Stimulated activated CD4-positive, alpha-beta T cell treated with anti-CD3 and anti-CD28 coated beads, Interleukin-1b, Interleukin-23, amount 100 ng/mL, for 48 hours (primary cell): ENCODE measurements at places on chromosomes 3 and 15.

DNA sequence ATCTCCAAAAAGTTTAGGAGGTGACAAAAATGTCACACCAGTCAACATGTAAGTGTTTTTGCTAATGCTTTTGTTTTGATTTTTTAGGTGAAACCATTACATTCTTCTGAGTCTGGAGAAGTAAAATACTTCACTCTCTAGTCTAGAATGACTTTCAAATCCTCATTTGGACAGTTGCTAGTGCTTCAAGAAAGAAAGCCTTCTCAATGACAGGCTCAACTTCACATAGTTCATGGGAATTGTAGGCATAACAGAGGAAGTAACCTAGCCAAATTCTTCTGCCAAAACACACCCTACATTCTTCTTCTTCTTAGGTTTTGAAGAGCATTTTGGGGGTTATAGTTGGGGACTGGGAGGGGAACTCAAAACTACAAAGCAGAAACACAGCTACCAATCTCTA lies 29.4 kb upstream of the HEG1 start:
- no peak for DNase-seq

- no peak for DNase-seq
Observed at GRCh38 chr15:29747837-29748417, 74.3 kb downstream of the TJP1 start.

- no peak for DNase-seq
Observed at GRCh38 chr15:42032376-42033213, 11.8 kb upstream of the PLA2G4E start.

- DNase-seq: no peak
Observed at GRCh38 chr3:12962292-12962691, 110.9 kb downstream of the IQSEC1 start.

DNA sequence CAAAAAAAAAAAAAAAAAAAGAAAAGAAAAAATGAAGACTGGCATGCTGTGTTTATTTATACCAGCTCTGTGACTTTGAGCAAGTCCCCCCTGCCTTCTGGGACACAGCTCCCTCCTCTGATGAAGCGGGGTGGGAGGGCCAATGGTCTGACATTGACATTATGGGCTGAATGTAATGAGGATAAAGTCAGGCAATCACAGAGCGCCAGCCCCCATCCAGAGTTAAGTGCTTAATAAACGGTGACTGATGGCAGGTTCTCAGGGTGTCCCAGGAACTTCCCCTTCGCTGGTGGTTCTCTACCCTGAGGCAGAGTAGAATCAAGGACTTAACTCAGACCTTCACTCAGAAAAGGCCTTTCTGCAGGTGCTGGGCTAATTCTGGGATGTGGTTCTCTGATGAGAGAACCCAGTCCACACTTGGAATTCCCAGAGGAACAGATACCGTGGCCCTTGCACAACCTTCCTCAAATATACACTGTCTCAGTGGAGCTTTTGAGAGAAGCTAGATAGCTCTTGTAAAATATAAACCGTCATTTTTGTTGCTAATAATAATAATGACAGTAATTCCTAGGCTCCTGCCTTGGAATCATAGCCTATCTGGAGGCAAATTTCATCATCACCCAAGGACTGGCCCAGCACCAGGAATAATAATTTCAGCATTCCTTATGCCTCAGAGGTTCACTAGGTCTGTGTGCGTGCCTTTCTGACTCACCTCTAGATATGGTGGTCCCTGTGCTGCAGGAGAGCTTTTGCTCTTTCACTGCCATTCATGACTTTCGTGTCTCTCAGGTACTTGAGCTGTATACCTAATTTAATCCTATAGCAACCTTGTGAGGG lies 115.8 kb downstream of the RPLP1 start:
- DNase-seq: no peak

DNA sequence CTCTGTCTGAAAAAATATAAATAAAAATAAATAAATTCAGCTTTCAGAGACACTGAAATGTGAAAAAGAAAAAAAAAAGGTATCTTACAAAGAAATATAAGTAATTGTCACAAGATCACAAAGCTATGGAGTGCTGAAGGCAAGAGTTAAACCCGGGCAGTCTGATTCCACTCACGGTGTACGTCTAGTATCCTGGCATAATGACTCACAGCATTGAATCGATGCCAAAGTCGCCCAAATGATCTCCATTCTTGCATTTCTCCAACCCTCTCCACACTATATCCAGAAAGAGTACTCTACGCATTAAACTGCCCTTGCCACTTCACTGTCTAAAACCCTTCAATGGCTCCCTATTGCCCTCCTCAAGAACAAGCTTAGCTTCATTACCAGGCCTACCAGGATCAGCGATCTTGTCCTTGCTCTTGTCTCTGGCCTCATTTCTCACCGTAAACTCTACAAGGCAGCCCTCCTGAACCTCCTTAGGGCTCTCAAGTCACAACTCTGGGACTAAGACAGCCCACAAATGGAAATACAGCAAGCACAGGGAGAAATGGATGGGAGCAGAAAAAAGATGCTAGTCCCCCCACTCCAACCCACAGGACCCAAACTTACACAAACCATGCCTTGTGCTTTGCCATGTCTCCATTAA lies 7.7 kb downstream of the SUCLG2 start:
- no peak for DNase-seq

DNA sequence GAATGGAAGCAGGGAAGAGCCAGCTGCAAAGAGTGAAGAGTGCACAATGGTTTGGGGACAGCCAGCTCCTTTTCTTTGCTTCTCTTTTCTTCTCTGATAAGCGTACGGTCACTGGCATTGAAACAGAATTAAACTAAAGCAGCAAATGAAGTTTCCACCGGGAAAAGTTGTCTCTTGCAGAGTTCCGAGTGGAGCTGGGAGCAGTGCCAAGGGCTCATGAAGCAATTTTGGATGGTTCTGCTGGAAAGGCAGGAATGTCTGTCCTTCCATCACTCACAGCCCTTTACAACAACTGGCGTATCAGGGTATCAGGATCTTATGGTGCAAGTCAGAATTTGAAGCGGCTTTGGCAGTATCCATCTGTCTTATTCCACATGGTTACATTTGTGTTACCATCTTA lies 1042.9 kb downstream of the NTRK3 start:
- DNase-seq: no peak

DNA sequence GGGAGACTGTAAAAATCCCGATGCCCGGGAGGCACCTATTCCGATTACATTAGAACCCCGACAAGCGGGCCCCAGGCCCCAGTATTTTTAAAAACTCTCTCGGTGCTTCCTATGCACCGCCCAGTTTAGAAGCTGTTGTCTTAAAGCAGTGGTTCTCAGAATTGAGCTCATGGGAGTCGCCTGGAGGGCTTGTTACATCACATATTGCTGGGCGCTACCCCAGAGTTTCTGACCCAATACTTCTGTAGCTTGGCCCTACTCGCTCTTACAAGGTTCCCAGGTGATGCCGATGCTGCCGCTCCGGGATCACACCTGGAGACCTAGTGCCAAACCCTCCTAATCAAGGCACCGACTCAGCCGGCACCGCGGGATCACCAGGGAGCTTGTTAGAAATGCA lies 35.2 kb downstream of the CPN2 start:
- DNase-seq: no peak

DNA sequence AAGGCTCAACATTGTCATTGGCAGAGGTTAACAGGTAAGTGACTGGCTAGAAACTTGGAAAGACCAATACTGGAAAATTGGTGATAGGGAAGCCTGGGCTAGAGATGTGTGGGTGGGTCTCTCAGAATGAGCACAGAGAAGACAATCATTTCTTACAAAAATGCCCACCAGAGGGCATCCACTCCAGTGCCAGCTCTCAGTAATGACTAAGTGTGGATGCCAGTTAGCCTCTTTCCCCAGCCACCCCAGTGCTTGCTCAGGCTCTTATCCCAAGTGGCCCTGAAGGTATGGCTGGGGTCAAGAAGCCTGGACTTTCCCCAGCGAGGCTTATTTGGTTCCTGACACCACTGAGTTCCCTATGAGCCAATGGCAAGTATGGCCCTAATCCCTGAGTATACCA lies 115.9 kb upstream of the ST8SIA2 start:
- no peak for DNase-seq

DNA sequence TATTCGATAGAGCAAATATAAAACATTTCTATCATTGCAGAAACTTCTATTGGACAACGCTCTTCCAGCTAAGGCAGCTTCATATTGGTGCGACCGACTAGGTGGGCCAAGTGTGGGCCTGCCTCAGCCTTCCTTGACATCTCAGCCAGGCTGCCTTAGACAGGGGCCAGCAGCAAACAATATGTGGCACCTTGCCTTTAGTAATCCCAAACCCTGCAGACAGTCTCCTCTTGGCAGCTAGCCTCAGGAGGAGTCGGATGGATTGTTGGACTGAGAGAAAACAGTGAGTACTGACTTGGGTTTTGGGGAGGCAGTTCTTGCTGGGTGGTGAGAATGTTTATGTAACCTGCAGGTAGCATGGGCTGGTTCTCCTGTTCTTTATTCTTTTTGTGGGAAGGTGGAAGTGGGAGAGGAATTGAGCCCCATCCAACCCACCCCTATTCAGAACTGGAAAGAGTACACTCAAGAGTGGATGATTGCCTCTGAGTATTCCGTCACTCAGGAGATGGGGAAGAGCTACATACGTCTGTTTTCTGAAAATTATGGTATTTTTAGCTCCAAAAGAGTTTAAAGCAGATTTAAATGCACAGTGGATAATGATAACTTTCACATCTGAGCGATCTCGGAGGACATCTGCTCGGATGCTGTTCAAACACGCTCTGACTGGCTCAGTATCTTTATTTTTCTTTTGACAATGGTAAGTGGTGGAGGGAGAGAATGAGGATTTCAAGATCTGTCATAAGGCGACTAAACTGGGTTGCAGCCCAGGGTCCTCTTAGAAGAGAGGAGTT lies 47.2 kb downstream of the GPD1L start:
- DNase-seq: no peak

GRCh38 chr3:72238010-72238691 lies 453.2 kb upstream of the PROK2 start:
- DNase-seq: no peak

DNA sequence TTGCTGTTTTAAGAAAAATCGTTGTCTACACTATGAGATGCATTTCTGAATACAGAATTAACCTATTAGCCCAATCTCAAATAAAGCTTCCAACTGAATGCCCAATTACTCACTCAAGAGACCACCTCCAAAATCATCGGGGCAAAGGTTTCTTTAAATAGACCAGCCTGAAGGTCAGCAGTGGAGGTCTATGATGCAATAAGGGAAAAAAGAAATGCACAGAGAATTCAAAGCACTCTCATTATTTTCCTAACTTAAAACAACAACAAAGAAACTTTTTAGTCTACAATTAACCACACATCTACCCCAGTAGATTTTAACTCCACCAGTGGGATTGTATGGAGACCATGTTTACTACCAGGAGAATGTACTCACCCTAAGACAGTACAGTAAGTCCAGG lies 657.7 kb upstream of the CCDC54 start:
- DNase-seq: no peak

DNA sequence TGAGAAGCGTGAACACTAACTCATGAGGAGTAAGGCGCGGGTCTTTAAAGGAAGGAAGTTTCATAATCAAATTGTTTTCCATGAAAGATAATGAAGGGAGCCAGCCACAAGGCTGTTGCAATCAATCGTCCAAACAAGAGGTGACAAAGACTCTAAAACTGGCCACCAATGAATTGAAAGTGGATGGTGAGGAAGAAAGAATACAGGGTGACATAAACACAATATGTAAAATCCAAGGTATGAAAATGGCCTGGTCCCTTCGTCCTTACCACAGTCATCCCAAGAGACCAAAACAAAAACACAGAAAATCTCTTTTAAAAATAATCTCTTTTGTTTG lies 12.0 kb downstream of the CD86 start:
- DNase-seq: no peak

DNA sequence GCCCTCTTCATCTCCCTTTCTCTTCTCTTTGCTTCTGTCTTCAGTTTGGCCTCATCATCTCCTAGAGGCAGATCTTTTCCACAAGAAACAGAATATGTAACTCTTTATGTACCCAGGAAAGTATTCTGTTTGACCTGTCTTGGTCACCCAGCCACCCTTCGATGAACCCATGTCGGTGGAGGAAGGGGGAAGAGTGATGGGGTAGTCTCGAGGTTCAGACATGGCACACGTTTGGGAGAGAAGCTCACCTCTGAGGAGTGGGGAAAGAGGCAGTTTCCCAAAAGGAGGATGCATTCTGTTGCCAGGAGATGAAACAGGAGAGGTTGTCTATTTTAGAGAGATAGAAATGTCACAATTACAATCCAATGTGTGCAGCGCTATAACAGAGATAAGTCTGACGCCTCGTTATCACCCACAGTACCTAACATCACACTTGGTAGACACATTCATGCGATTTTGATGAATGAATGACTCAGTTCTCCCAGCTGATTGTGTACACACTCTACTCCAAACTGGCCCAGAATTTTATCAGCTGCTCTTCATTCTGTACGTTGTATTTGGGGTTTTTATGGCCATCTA lies 722 bp upstream of the CCDC50 start:
- DNase-seq: no peak

DNA sequence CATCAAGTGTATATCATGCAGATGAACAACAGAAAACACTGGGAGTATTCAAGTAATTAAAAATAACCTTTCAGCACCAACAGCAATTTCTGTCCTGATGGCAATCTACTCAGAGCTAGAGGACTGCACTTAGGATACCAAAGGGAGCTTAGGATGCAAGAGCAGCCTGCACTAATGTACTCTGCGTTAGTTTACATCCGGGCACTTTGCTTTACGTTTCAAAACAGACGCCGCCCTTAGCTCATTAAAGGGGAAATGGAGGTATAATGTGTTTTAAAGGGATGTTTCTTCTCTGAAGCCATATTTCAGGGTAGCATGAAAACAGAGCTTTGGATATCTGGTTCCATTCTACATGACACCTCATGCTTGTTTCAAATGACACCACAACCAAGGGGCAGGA lies 14.0 kb upstream of the B3GNT5 start:
- DNase-seq: no peak

DNA sequence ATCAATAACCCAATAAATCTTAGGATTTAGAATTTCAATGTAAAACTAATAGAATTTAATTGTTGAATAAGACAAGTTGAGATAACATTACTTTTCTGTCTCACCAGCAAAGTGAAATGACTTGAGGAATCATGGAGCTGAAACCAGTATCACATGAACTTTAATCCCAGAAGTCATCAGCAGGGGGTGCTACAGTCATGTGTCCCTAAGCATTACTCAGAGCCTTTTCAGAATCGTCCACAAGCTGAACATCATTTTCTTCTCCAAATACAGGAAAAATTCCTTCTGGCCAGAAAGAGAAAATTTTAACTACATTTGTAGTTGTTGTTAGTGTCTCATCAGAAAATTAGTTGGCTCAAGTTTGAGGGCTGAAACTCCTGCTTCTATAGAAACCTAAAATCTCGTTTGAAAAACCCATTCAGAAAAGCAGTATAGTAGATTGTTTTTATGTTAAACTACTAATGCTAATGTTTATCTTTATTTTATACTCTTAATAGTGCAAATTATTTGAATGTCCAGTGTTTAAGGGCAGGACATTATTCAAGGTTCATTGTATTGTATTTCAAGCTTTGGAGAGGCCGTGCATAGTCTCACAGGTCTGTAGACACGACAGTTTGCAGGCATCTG lies 384.1 kb downstream of the PLOD2 start:
- no peak for DNase-seq

- peak; percentile 46 for DNase-seq
Observed at GRCh38 chr3:189563853-189564563, 67.2 kb upstream of the TP63 start.
